Activated T-cell treated with anti-CD3 and anti-CD28 coated beads, Interleukin-2, amount 50 U/mL, for 48 hours (primary cell): ENCODE measurements at places on chromosomes 6 and 20.

DNA sequence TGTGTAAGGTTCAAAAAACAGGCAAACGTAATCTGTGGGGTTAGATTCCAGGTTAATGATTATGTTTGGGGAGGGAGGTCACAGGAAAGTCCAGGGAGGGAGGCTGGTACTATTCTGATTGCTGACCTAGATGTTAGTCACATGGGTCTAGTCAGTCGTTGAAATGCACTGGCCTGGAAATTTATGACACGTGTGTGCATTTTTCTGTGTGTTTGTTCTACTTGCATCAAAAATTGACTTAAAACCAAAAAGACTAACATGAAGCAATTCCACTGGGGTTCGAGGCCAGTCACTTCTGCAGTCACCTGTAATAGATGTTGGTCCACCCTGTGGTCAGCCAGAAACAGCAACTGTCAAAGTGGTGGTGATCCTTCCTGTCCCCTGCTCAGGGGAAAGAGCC is 104.2 kb upstream of the MLN start:
- no peak for DNase-seq

DNA sequence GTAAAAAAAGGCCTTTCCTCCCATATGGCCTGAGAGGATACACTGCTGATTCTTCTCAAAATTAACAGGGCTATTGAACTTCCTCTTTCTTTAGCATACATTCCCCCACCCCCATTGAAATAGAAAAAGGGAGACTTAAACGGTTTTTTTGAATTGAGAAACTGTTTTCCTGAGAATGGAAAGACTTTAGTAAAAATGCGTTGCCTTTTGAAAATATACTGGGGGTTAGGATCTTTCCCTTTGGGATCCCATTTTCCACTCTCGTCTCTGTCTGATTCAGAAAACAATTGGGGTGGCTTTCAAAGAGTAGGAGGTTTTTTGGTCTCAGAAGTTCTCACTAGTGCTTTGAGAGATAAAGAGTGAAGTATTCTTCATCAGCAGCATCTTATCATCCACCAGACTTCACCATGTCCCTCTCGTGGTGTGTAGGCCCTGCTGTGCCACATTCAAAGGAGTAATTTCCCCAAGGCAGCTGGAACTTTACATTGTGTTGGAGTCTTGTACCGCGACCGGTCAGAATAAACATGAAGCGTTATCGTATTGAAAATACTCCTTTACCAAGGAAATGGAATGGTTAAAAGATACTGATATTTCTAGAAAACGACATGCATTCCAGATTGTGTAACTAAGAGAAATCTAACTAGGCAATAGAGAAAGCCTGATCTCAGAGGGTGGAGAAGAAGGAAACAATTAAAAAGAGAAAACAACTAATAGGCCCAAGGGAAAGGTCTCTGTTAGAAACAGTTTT is 10.6 kb downstream of the MYB start:
- no peak for DNase-seq

DNA sequence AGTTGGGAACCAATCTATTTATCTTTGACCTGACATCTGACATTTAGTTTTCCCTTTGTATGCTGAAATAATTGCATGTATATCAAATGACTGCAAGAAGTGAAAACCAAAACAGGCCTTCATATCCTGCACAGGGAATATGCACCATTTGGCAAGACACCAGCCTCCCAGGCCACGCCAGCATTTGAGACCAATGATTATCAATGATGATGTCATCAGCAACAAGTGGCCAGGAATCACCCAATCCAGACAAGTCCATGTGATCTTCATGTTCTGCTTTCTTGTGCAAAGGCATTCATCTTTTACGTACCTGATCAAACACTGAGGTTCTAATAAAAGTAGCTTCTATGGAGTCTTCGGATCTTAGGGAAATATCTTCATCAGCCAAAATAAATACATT is 107.4 kb upstream of the TENT5A start:
- DNase-seq: no peak

GRCh38 chr6:167824591-167825331 is 1.9 kb upstream of the AFDN start:
- DNase-seq: no peak

DNA sequence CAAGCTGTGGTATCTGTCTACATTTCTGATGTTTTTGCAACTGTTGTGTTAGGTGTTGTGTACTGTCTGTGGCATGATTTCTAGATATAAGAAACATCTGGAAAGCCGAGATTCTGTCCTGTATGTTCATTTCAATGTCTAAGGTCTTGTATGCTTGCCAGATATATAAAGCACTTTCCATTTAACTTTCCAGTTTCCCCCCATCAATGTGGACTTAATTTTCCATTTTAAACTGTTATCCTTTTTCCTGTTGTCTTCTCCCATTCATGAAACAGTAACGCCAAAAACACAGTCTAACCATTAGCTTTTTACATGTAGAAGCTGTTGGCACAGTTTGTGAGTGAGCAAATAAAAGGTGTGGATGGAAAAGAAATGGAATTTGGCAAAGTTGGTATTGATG is 181.6 kb downstream of the FARS2 start:
- DNase-seq: no peak

GRCh38 chr20:5737619-5737953 is 12.6 kb upstream of the SHLD1 start:
- no peak for DNase-seq

DNA sequence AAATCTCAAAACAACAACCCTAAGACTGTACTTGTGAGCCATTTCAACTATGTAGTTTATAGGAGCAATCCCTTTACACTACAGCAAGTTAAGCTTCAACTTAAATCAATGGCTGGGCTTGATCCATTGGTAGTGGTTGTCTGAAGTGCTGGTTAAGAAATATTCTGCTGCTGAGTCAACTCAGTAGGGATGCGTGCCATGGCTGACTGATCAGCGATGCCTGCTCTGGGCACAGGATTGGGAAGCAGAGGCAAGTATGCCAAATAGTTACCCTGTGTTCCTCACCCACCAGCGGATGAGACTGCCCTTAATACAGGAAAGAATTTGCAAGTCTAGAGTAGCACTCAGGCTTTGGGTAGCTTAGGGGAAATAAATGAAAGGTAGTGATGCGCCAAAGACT is 41.5 kb downstream of the GCM1 start:
- no peak for DNase-seq

DNA sequence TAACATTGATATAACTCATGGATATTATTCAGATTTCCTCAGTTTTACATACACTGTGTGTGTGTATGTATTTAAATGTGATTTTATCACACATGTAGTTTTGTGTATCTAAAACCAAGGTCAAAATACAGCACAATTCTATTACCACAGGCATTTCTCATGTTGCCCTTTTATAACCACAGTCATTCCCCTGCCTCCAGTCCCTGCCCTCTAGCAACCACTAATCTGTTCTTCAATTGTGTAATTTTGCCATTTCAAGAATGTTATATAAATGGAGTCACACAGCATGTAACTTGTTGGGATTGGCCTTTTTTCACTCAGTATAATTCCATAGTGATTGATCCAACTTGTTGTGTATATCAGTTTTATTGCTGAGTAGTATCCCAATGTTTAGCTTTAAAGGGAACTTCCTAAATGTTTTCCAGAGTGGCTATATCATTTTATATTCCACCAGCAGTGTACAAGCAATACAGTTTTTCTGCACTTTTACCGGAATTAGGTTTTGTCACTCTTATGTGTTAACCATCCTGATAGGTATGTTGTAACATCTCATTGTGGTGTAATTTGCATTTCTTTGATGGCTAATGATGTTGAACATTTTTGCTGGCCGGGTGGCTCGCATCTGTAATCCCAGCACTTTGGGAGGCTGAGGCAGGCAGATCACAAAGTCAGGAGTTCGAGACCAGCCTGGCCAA is 338.2 kb downstream of the SOX4 start:
- no peak for DNase-seq

DNA sequence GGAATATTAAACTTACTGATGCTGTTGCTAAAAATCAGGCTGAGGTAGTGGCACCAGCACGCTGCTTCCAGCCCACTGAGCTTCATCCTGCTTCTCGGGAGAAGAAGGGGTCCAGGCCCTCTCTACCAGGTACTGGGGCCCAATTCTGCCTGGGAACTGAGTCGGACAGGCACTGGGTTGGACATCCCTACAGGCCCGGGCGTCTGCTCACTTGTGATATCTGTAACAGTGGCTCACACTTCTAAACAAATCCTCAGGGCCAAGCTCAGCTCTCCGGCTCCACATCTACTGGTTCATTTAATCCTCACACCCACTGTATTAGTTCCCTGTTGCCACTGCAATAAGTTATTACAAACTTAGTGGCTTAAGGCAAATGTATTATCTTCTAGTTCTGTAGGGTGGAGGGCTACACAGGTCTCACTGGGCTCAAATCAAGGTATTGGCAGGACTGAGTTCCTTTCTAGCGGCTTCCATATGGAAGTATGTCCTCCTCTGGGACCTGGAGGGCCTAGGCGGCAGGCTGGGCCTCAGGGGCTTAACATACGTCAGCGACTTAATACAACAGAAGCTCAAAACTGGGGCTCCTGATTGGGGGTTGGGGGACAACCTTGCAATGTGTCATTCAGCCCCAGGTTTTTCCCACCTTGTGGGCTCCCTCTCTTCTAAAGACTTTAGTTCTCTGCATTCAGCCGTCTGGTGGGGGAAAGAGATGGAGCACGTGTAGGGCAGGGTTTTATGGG is 1.6 kb upstream of the KCNK15 start:
- no peak for DNase-seq

GRCh38 chr20:9179867-9180266 is 111.0 kb downstream of the PLCB4 start:
- DNase-seq: no peak

GRCh38 chr20:58102261-58102660 is 126.2 kb downstream of the ANKRD60 start:
- DNase-seq: no peak

GRCh38 chr20:5136096-5136495 is 9.3 kb downstream of the CDS2 start:
- no peak for DNase-seq
